ENCODE measurements at places on chromosomes 5 and 9. TPM values are rescaled to one million over a fixed set of nuclear protein-coding genes. Genes with fewer than 3 reads are reported as not detected.
A peak's percentile ranks its signal among the peaks of the same experiment; 100 is the strongest.

The LHX2 gene
- total RNA-seq = 2.9 TPM

The SLC4A9 gene
- 0.10 TPM for total RNA-seq

The EEIG1 gene
- 42.5 TPM for total RNA-seq

The PPIC gene
- total RNA-seq = 18.6 TPM

The GHR gene
- total RNA-seq = 76.6 TPM

The DPYSL3 gene
- total RNA-seq = 1.6 TPM

The RORB gene
- 0.05 TPM for total RNA-seq

The HAVCR2 gene
- 2.9 TPM for total RNA-seq

- DNase-seq = peak; percentile 89
These were observed 3.5 kb upstream of the CNTFR start for GRCh38 chr9:34592895-34593601.

DNA sequence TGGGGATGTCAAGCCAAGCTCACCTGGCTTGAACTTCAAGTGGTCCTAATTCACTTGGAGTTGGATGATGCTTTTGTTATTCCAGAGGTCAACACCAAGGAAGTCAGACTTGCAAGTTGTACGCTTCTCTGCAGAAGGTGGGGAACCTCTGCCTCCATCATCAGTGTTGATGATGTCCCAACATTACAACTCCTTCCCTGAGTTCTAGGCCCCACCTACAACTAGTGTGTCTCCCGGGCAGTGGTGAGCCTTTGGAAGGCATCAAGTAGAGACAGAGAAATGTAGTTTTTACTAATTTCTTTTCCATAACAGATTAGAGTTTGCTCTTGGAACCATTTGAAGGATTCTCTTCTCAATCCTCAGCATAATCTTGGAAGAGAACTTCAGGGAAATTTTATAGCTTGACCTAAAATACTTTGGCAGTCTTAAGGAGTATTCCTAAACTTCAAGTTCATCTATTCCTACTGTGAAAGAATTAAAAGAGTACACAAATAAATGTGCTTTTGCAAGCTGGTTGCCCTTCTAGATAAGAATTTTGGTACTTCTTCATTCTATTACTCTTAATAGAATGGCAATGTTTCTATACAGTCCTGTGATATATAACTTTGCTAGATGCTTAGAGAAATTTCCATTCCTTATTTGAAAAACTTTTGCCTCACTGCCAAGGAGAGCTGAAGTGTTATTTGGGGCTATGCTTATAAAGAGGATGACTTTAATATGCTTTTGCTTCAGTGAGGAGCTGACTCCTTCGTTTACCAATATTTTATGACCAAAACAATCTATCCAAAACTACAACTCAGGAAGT, 12.0 kb downstream of the MAMDC2 start:
- DNase-seq = no peak

- DNase-seq = no peak
These were observed 101.6 kb downstream of the CDH12 start for GRCh38 chr5:22751536-22751935.

DNA sequence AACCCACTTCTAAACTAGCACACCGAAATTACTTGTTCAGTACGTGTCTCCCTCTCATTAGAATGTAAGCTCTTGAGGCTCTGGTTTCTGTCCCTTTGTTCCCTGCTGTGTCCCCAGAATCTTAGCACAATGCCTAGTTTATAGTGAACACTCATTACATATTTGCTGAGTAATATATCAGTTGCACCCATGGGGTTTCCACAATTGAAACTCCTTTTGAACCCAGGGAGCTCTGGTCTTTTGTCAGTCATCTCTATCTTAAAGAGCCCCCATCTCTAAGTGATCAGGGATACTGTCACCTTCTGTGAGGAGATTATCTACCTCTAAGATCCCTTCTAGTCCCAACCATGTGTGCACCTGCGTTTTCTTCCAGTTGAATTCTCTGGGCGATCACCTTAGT, 12.8 kb downstream of the CAMK4 start:
- no peak for DNase-seq

DNA sequence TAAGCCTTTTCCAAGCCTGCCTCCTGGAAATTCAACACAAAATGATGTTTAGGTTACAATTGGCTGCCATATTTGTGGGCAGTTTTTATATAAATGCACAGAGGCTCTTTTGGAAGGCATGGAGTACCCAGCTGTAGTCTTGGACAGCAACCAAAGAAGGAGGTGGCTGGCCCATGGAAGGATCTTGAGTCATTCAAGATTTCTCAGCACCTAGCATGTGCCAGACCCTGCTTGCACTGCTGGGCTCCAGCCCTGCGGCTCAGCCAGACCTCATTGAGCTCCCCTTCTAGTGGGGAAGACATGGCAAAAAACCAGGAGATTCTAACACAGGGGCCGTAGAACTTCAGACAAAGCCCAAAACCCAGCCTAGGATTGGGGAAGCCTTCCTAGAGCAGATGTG, 22.1 kb downstream of the JADE2 start:
- no peak for DNase-seq

DNA sequence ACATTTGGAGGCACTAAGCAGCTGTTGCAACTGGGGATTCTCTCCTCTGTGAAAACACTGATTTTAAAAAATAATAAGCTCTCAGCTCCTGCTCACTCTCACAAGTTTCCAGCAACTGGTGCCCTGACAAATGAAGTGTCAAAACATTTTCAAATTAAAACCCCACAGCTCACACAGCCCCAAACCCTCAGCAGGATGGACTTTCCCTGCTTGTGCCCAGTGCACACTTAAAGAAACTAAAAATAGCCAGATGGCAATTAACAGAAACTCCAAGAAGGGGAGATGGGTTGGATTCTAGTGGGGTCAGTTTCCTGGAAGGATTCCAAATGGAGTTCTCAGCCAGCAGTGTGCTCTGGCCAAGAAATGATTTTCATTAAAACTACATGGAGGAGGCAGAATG, 163.0 kb upstream of the PUM3 start:
- DNase-seq = no peak

GRCh38 chr5:129459450-129459776, 685 bp upstream of the ADAMTS19 start:
- no peak for DNase-seq

DNA sequence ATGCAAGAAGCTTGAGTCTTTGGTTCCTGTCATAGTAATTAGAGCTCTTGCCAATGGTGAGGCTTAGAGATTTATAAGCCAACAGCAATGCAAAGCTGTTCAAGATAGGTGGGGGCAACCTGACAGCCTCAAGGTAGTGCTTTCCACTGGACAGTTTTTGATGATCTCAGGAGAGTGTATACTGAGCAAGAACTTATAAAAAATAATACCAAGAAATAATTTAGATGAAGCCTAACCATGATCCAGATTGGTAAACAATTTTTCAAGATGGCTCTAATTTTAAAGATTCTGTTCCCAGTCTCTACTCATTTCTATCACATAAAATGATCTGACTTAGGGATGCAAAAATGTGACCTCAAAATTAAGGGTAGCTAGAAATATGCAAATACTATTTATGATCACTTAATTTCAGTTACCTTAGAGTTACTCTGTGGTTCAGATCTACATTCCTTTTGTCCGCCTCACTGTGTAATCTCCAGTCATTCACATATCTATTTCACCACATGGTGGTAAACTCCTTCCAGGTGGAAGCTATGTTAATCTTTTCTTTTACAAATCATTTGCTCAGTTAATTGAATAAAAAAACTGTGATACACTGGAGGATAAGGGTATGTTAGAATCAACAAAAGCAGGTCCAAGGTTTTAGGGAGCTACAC, 1228.0 kb upstream of the C9orf72 start:
- no peak for DNase-seq

DNA sequence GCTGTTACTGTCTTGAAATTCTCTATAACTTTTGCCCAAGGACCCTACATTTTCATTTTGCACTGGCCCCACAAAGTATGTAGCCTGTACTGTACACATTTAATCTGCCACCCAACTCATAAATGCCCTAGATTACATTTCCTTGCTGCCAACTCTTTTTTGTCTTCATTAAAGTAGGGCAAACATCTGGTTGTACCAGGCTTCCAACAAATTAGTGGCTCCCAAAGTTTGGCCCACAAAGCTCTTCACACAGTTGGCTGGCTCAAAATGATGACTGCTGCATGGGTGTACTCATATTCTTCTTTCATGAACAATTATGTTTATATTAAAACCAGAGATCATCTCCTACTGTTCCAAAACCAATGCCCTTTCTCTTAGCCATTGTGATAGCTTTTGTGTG, 45.3 kb downstream of the GNA14 start:
- no peak for DNase-seq

DNA sequence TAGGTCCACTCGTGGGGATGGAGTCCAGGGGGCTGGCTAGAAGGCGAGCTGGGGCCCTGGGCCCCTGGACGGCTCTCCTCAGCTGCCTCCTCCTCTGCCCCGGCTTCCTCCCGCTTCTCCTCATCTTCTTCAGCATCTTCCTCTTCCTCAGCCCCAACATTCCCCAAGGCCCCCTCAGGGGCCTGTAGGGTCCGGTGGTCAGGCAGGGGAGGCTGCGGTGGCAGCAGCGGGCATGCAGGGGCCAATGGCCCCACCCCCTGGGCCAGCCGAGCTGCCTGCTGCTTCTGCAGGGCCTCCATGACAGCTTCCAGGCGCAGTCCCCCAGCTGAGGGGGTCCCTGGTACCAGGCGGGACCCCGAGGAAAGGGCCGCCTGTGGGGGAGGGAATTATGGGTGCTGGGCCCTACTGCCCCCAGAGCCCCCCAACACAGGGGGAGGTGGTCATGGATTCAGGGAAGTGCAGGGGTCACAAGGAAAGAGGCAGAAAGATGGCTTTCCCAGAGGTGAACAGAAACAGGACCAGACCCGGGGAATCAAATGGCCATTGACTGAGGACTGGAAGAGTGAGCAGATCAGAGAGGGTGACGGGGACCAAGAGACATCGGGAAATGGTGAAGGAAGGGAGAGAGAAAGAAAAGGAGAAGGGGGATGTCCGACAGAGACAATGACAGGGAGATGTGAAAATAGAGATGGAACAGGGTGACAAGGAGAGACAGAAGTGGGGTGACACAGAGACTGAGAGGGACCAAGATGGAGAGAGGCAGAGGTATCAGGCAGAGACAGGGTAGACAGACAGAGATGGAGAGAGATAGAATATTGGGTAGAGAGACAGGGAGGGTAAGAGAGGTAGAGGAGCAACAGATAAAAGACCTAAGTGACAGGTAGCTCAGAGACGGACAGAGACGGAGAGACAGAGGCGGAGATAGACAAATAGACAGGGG, 880 bp downstream of the ARID3C start:
- DNase-seq = no peak
